B cell (primary cell): ENCODE measurements at places on chromosomes 1 and 21. TPM values are rescaled to one million over a fixed set of nuclear protein-coding genes. Genes with fewer than 3 reads are reported as not detected.

GRCh38 chr1:172398970-172399755 lies 21.3 kb upstream of the C1orf105 start:
- H3K4me3 ChIP-seq: peak overlapping the region; percentile 41
- peaks cover 48% of the 10 kb centered on the region for H3K4me1 ChIP-seq
- peak overlapping the region; percentile 47 for H3K27ac ChIP-seq
- no peaks in the 10 kb centered on the region for H3K27me3 ChIP-seq
- H3K36me3 ChIP-seq: no peaks in the 10 kb centered on the region
- DNase-seq: peak; percentile 74

DAB1 gene
- polyA plus RNA-seq: not detected in 2 replicates

BATF3 gene
- 0.36 and 0.79 TPM in 2 replicates for polyA plus RNA-seq

GRCh38 chr1:27672750-27673112 lies 739 bp upstream of the IFI6 start:
- H3K27ac ChIP-seq: peak overlapping the region; percentile 89
- no peaks in the 10 kb centered on the region for H3K27me3 ChIP-seq
- no peak for DNase-seq
- H3K36me3 ChIP-seq: no peaks in the 10 kb centered on the region
- H3K4me3 ChIP-seq: no peak overlapping the region

DNA sequence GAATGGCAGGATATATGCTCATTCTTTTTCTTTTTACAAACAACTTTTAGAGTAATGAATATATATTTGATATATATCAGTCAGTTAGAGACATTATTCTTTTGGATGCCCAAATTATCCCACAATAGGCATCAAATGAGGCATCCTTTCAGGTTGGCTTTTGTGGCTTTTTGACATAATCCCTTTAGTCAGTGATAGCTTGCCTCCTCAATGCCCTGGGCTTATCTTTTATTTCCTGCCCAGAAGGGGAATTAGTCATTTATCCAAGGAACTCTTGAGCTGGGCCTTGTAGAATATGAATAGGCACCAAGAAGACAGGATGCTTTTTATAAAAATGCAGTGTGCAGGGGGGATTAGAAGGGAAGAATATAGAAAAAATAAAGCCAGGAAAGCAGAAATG lies 22.2 kb downstream of the EPHX4 start:
- no peaks in the 10 kb centered on the region for H3K4me1 ChIP-seq
- no peak for DNase-seq
- H3K4me3 ChIP-seq: no peak overlapping the region
- no peaks in the 10 kb centered on the region for H3K36me3 ChIP-seq

GRCh38 chr21:33011462-33011861 lies 14.3 kb upstream of the OLIG2 start:
- H3K27ac ChIP-seq: no peak overlapping the region
- H3K4me1 ChIP-seq: no peaks in the 10 kb centered on the region
- DNase-seq: no peak
- peaks cover 3% of the 10 kb centered on the region for H3K27me3 ChIP-seq
- no peak overlapping the region for H3K4me3 ChIP-seq

RPTN gene
- polyA plus RNA-seq: not detected in 2 replicates

DNA sequence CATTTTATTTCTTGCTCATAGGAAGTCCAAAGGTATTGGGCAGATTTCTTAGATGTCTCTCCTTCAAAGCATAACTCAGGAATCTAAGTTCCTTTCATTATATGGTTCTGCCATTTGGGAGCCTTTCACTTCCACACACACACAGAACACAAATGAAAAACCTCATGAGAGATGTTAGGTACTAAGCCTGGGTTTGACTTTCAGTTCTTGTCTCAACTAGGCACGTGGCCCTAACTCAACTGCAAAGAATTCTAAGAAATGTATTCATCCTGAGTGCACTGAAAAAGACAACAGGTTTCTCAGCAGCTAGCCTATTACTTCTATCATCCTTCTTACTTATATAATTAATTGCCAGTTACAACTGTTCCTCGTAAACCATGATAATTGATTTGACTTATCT lies 190.0 kb upstream of the SAMSN1 start:
- no peaks in the 10 kb centered on the region for H3K27me3 ChIP-seq
- no peak overlapping the region for H3K27ac ChIP-seq
- DNase-seq: peak; percentile 18
- H3K4me3 ChIP-seq: no peak overlapping the region
- H3K4me1 ChIP-seq: peaks cover 6% of the 10 kb centered on the region

DNA sequence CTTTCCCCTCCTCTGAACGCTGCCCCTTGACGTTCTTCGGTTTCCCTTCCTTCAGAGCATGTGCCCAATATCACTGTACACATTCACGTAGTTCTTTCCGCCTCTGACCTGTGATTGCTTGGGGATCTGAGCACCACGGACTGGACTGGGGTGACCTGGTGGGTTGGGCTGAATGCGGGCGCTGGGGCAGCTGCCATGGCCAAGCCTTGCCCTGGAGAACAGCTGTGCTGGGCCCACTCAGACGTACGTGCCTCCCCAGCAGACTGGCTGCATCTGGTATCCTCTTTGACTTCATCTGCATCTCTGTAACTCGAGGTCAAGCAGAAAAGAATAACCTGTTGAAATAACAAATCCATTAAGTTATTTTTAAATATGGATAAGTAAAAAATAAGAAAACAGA lies 35.1 kb upstream of the DISC1 start:
- no peak overlapping the region for H3K4me3 ChIP-seq
- H3K27me3 ChIP-seq: no peaks in the 10 kb centered on the region
- DNase-seq: no peak
- no peaks in the 10 kb centered on the region for H3K36me3 ChIP-seq

- no peaks in the 10 kb centered on the region for H3K4me1 ChIP-seq
- no peak for DNase-seq
- no peaks in the 10 kb centered on the region for H3K36me3 ChIP-seq
- no peak overlapping the region for H3K27ac ChIP-seq
Observed at GRCh38 chr1:43481491-43481890, 27.8 kb upstream of the HYI start.

- no peak overlapping the region for H3K4me3 ChIP-seq
- no peak for DNase-seq
- H3K27ac ChIP-seq: no peak overlapping the region
- no peaks in the 10 kb centered on the region for H3K36me3 ChIP-seq
- no peaks in the 10 kb centered on the region for H3K4me1 ChIP-seq
- no peaks in the 10 kb centered on the region for H3K27me3 ChIP-seq
Observed at GRCh38 chr21:39552856-39553255, 59.9 kb upstream of the B3GALT5 start.

RGS8 gene
- polyA plus RNA-seq: not detected in 2 replicates

DNA sequence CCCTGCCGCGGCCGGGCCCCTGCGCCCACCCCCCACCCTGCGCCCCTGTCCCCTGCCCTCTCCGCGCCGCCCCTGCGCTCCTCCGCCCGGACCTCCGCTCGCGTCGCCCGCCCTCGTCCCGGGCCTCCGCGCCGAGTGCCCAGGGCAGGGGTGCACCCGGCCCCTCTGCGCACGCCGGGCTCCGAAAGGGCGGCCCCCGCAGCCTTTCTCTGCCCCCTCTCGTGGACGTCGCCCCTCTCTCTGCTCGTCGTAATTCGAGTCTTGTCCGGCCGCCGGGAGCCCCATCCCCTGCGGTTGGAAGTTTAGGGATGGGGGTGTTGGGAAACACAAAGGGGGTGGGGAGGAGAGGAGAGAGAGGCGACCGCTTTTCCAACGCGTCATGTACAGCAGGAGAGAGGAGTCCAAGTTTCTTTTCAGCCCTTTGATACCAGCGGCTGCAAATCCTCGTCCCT lies 407 bp downstream of the GALNT2 start:
- no peaks in the 10 kb centered on the region for H3K36me3 ChIP-seq
- no peaks in the 10 kb centered on the region for H3K27me3 ChIP-seq
- H3K27ac ChIP-seq: peak overlapping the region; percentile 69
- H3K4me3 ChIP-seq: peak overlapping the region; percentile 86
- H3K4me1 ChIP-seq: peaks cover 18% of the 10 kb centered on the region
- DNase-seq: no peak

GRCh38 chr1:42157667-42158066 lies 4.5 kb downstream of the GUCA2B start:
- H3K36me3 ChIP-seq: no peaks in the 10 kb centered on the region
- no peaks in the 10 kb centered on the region for H3K4me1 ChIP-seq
- no peak overlapping the region for H3K4me3 ChIP-seq
- no peak overlapping the region for H3K27ac ChIP-seq
- DNase-seq: no peak
- H3K27me3 ChIP-seq: no peaks in the 10 kb centered on the region

GRCh38 chr1:224457782-224458144 lies 23.2 kb upstream of the WDR26 start:
- no peak overlapping the region for H3K4me3 ChIP-seq
- DNase-seq: no peak
- peaks cover 3% of the 10 kb centered on the region for H3K36me3 ChIP-seq
- H3K27ac ChIP-seq: no peak overlapping the region

ELAPOR1 gene
- polyA plus RNA-seq: 0.91 and 2.3 TPM in 2 replicates

GRCh38 chr21:38883142-38883541 lies 77.4 kb downstream of the ETS2 start:
- no peaks in the 10 kb centered on the region for H3K27me3 ChIP-seq
- DNase-seq: no peak
- H3K4me1 ChIP-seq: no peaks in the 10 kb centered on the region
- H3K4me3 ChIP-seq: no peak overlapping the region
- no peak overlapping the region for H3K27ac ChIP-seq
- no peaks in the 10 kb centered on the region for H3K36me3 ChIP-seq

DNA sequence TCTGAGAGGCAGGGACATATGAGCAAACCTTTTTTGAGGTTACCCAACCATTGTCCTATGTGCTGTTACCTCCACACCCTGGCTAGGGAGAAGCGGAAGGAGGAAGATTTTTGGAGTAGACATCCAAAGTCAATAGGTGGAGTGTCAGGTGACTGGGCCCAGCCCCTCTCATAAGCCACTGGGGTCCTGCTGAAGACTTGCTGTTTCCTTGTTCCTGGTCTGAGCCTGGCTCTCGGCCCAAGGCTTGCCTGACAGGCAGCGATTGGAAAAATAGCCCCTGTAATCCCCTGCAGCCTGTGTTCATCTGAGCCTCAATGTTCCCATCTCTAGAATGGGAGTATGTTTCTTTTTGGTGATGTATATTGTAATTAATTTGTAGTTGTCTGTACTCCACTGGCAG lies 6.9 kb upstream of the PIGR start:
- H3K27me3 ChIP-seq: no peaks in the 10 kb centered on the region
- no peak for DNase-seq
- H3K27ac ChIP-seq: no peak overlapping the region
- H3K36me3 ChIP-seq: no peaks in the 10 kb centered on the region
- H3K4me3 ChIP-seq: no peak overlapping the region
